ENCODE measurements at places on chromosomes 12 and 14. TPM values are rescaled to one million over a fixed set of nuclear protein-coding genes. Genes with fewer than 3 reads are reported as not detected.

Gene OR6C2
- not detected for total RNA-seq

Gene TEX52
- total RNA-seq = 0.35 TPM

Gene ZNF605
- 11.5 TPM for total RNA-seq

Gene PIANP
- total RNA-seq = not detected

Gene SENP1
- 37.2 TPM for total RNA-seq

Gene SLC38A6
- total RNA-seq = 8.5 TPM

Gene LHX5
- not detected for total RNA-seq

Gene CD69
- total RNA-seq = 71.6 TPM

DNA sequence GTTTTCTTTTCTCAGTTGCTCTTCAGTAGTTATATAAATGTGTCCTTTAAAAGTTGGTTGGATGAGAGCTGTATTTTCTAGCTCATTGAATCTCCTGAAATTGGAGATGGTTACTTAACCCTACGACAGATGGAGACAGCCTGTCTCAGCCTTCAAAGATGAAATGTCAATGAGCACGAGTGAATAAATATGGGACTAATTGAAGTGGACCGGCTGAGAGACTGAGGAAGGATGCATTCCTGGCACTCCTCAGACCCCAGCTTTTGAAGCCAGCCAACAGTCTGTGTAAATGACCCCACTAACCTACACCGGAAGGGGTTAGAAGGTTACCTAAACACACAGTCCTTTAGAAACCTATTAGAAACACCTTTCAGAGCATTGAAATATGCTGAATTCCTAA is 46.6 kb downstream of the PDZRN4 start:
- no peak overlapping the region for H3K4me3 ChIP-seq
- no peaks in the 10 kb centered on the region for H3K36me3 ChIP-seq
- no peak for DNase-seq
- no peaks in the 10 kb centered on the region for H3K27me3 ChIP-seq
- H3K4me1 ChIP-seq = no peaks in the 10 kb centered on the region
- H3K27ac ChIP-seq = no peak overlapping the region

DNA sequence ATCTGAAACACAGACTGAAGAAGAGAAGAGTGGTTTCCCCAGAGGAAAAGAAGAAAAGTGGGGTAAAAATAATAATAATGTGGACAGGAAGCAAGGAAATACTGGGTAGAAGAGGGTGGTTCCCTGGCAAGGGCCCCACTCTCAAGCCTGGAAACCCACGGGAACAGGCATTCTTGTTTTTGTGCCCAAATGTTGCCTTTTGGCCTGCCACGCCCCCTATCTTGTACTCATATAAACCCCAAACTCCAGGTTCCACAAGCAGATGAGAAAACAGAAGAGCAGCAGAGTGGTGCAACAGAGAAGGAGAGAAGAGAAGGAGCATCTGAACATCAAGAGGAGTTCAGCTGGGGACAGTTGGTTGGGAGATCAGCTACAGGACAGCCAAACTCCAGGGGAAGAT is 51.2 kb downstream of the NDUFA12 start:
- H3K4me1 ChIP-seq = no peaks in the 10 kb centered on the region
- H3K36me3 ChIP-seq = no peaks in the 10 kb centered on the region

DNA sequence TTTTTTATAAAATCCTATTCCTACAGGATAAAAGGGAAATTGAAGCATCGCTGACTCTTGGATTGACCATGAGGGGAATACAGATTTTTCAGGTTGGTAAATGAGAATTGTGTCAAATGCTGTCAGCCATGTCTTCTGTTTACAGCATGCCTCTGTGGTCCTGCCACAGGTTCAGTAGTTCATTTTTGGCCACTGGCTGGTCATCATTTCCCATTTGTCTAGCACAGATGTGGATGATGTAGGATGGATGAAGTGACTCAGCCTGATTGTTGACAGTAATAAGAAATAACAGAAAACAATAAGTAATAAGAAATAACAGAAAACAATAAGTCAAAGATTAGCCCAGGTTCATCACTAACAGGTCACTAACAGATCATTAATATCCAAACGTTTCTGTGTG is 59.8 kb downstream of the FRMD6 start:
- DNase-seq = no peak
- H3K36me3 ChIP-seq = no peaks in the 10 kb centered on the region
- H3K27ac ChIP-seq = no peak overlapping the region
- H3K4me3 ChIP-seq = no peak overlapping the region
- peaks cover under 1% of the 10 kb centered on the region for H3K4me1 ChIP-seq

DNA sequence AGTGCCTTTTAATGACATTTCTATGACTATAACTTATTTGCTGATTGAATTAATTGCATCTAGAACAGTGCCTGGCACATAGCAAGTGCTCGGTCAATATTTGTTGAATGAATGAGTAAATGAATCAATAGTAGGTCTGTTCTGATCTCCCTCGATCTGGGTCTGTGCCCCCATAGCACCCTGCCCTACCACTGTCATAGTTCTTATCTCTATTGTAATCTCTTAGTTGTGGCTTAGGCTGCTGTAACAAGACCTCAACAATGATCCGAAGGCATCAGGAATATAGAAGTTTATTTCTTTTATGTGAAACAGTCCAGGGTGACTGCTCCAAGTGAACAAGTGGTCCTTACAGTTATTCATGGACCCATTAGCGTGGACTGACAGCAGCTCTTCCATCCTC is 44.0 kb upstream of the RPH3A start:
- no peak overlapping the region for H3K27ac ChIP-seq
- peaks cover 12% of the 10 kb centered on the region for H3K27me3 ChIP-seq
- H3K36me3 ChIP-seq = no peaks in the 10 kb centered on the region
- no peak for DNase-seq
- H3K4me1 ChIP-seq = peaks cover 6% of the 10 kb centered on the region

DNA sequence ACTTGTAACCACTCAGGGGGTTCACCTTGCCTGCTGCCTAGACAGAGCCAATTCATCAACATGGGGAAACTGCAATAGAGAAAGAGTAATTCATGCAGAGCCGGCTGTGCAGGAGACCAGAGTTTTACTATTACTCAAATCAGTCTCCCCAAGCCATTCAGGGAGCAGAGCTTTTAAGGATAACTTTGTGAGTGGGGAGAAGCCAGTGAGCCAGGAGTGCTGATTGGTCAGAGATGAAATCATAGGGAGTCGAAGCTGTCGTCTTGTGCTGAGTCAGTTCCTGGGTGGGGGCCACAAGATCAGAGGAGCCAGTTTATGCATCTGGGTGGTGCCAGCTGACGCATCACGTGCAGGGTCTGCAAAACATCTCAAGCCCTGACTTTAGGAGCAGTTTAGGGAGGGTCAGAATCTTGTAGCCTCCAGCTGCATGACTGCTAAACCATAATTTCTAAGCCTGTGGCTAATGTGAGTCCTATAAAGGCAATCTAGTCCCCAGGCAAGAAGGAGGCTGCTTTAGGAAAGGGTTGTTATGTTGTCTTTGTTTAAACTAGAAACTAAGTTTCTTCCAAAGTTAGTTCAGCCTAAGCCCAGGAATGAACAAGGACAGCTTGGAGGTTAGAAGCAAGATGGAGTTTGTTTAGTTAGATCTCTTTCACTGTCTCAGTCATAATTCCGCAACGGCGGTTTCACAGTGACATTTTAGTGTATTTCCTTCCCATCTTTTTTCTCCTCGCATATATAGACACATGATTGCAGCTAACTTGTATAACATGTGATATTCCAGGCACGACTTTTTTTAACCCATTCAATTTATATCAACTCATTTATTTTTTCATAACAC is 68.9 kb upstream of the NCOR2 start:
- peaks cover 2% of the 10 kb centered on the region for H3K36me3 ChIP-seq
- peaks cover 9% of the 10 kb centered on the region for H3K4me1 ChIP-seq
- H3K4me3 ChIP-seq = no peak overlapping the region

DNA sequence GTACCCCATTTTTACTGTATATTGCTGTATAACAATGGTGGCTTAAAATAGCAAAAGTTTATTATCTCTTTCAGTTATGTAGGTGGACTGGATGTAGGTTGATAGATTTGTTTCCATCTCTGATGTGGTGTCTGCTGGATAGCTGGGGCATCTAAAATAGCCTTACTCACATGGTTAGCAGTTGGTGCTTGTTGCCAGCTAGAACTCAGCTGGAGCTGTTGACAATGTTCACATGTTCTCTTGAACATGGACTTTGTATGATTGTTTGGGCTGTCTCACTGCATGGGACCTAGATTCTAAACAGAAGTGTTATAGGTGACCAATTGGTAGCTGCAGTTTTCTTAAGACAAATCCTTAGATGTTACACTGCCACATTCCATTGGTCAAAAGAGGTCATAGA is 126.9 kb downstream of the GPHN start:
- no peaks in the 10 kb centered on the region for H3K4me1 ChIP-seq
- H3K27ac ChIP-seq = no peak overlapping the region
- H3K27me3 ChIP-seq = no peaks in the 10 kb centered on the region
- no peaks in the 10 kb centered on the region for H3K36me3 ChIP-seq
- DNase-seq = no peak

GRCh38 chr12:110742096-110742717 is 484 bp downstream of the PPP1CC start:
- no peak for DNase-seq
- H3K27me3 ChIP-seq = peaks cover 2% of the 10 kb centered on the region
- H3K27ac ChIP-seq = peak overlapping the region; percentile 99
- H3K36me3 ChIP-seq = peaks cover 30% of the 10 kb centered on the region

- H3K4me3 ChIP-seq = no peak overlapping the region
- no peaks in the 10 kb centered on the region for H3K4me1 ChIP-seq
- H3K27me3 ChIP-seq = no peaks in the 10 kb centered on the region
- no peak for DNase-seq
- H3K27ac ChIP-seq = no peak overlapping the region
These were observed 228.0 kb downstream of the NELL2 start for GRCh38 chr12:44647917-44648690.

GRCh38 chr12:53336181-53336681 is at the start of gene SP7:
SP7 (minus strand) TSS chr12:53336354; CDS start chr12:53335646, 708 bp downstream.
- peaks cover 17% of the 10 kb centered on the region for H3K4me1 ChIP-seq
- no peak within 1 kb of the TSS for H3K4me3 ChIP-seq
- DNase-seq = no peak
- H3K27me3 ChIP-seq = peaks cover 53% of the 10 kb centered on the region

DNA sequence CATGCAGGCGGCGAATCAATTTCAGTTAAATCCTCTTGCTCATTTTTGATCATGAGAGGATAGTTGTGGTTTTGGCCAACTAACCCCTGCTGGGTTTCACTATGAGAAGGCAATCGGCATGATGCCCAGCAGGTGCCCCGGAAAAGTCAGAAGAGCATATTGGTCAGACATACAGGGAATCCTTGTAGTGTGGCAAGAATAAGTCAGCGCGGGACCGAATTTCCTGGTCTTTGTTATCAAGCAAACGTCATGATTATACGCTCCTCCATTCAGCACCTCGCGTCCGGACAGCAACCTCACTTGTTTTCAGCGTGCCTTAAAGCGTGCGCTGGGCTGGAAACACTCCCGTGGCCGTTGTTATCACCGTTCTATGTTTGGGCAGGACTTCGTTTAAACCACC is 1.8 kb downstream of the TBC1D30 start:
- H3K27me3 ChIP-seq = peaks cover 50% of the 10 kb centered on the region
- DNase-seq = peak; percentile 64
- peaks cover 2% of the 10 kb centered on the region for H3K36me3 ChIP-seq
- peaks cover 13% of the 10 kb centered on the region for H3K4me1 ChIP-seq

GRCh38 chr12:120254809-120255208 is 10.7 kb downstream of the PXN start:
- DNase-seq = no peak
- H3K27me3 ChIP-seq = no peaks in the 10 kb centered on the region
- H3K4me3 ChIP-seq = peak overlapping the region; percentile 1
- peak overlapping the region; percentile 97 for H3K27ac ChIP-seq
- H3K4me1 ChIP-seq = peaks cover 89% of the 10 kb centered on the region

DNA sequence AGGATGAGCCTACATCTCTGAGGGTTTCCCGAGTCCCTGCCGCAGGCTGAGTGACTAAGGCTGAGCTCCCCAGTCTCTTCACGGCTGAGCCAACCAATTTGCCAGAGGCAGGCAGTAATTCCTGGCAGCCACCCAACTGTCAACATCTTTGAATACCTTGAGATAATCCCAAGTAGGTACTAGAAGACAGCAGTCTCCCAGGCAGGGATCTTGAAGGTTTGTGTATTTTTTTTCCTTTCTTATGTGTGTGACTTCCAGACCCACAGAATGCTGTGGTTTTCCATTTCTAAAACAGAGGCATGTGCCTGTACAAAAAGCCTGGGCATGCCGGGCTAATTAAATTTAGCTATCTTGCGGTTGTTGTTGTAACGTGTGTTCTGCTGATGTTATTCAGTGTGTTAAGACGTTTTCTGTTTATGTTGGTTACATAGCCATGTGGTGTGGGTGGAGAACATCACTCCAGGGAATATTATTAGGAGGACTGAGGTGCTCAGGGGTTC is 155.5 kb downstream of the ANO2 start:
- no peaks in the 10 kb centered on the region for H3K4me1 ChIP-seq
- H3K36me3 ChIP-seq = no peaks in the 10 kb centered on the region

GRCh38 chr12:113088971-113089756 is 32.6 kb downstream of the DTX1 start:
- no peak overlapping the region for H3K4me3 ChIP-seq
- H3K4me1 ChIP-seq = peaks cover 60% of the 10 kb centered on the region
- no peaks in the 10 kb centered on the region for H3K27me3 ChIP-seq
- H3K36me3 ChIP-seq = no peaks in the 10 kb centered on the region
- H3K27ac ChIP-seq = peak overlapping the region; percentile 4

GRCh38 chr12:47184229-47184628 is 104.5 kb upstream of the AMIGO2 start:
- peaks cover 18% of the 10 kb centered on the region for H3K4me1 ChIP-seq
- H3K27ac ChIP-seq = no peak overlapping the region
- DNase-seq = no peak
- no peak overlapping the region for H3K4me3 ChIP-seq
- H3K27me3 ChIP-seq = no peaks in the 10 kb centered on the region

GRCh38 chr12:42617622-42618021 is 28.1 kb upstream of the PRICKLE1 start:
- DNase-seq = no peak
- H3K4me3 ChIP-seq = no peak overlapping the region
- no peaks in the 10 kb centered on the region for H3K36me3 ChIP-seq
- no peak overlapping the region for H3K27ac ChIP-seq
- no peaks in the 10 kb centered on the region for H3K27me3 ChIP-seq

- H3K27me3 ChIP-seq = peaks cover 77% of the 10 kb centered on the region
- H3K27ac ChIP-seq = no peak overlapping the region
- no peak for DNase-seq
- H3K4me3 ChIP-seq = no peak overlapping the region
- H3K36me3 ChIP-seq = no peaks in the 10 kb centered on the region
These were observed 5.3 kb downstream of the BHLHE41 start for GRCh38 chr12:26119391-26119989.

DNA sequence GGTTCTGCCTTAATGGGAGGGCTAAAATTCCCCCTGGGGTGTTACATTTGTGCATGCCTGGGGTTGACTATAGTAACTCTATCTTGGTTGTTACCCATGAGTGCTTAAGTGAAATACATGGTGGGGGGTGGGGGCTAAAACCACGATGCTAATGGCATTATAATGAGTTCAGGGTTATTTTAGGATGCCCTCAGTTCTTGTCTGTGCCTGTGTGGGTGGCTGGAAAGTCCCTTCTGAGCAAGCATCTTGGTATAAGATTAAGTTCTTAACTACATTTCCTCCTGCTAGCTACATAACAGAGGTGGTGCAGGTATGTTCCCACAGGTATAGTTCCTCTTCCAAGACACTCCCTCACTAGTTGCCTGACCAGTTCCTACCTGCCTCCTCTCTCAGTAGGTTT is 822.3 kb downstream of the LRFN5 start:
- H3K27ac ChIP-seq = no peak overlapping the region
- no peak overlapping the region for H3K4me3 ChIP-seq
- no peaks in the 10 kb centered on the region for H3K4me1 ChIP-seq
- no peaks in the 10 kb centered on the region for H3K36me3 ChIP-seq
- DNase-seq = no peak

All from activated CD4-positive, alpha-beta T cell treated with anti-CD3 and anti-CD28 coated beads, Interleukin-2, amount 10 ng/mL, durations not matched to agents 7 days and 5 days (primary cell).